ENCODE measurements at places on chromosomes 5 and 9. TPM values are rescaled to one million over a fixed set of nuclear protein-coding genes. Genes with fewer than 3 reads are reported as not detected.

GRCh38 chr5:35974570-35974969 is 16.6 kb downstream of the UGT3A1 start:
- no peak overlapping the region for H3K27ac ChIP-seq
- no peak for DNase-seq
- H3K27me3 ChIP-seq: peaks cover 11% of the 10 kb centered on the region
- H3K4me1 ChIP-seq: no peaks in the 10 kb centered on the region
- H3K4me3 ChIP-seq: no peak overlapping the region

- no peaks in the 10 kb centered on the region for H3K36me3 ChIP-seq
- H3K4me1 ChIP-seq: peaks cover 4% of the 10 kb centered on the region
- no peak overlapping the region for H3K27ac ChIP-seq
- H3K27me3 ChIP-seq: peaks cover 5% of the 10 kb centered on the region
- H3K4me3 ChIP-seq: no peak overlapping the region
These were observed 137.2 kb downstream of the MTX3 start for GRCh38 chr5:79853676-79854418.

GRCh38 chr5:53406630-53407316 is 73.7 kb upstream of the FST start:
- DNase-seq: no peak
- H3K27me3 ChIP-seq: peaks cover 8% of the 10 kb centered on the region
- no peaks in the 10 kb centered on the region for H3K36me3 ChIP-seq

DNA sequence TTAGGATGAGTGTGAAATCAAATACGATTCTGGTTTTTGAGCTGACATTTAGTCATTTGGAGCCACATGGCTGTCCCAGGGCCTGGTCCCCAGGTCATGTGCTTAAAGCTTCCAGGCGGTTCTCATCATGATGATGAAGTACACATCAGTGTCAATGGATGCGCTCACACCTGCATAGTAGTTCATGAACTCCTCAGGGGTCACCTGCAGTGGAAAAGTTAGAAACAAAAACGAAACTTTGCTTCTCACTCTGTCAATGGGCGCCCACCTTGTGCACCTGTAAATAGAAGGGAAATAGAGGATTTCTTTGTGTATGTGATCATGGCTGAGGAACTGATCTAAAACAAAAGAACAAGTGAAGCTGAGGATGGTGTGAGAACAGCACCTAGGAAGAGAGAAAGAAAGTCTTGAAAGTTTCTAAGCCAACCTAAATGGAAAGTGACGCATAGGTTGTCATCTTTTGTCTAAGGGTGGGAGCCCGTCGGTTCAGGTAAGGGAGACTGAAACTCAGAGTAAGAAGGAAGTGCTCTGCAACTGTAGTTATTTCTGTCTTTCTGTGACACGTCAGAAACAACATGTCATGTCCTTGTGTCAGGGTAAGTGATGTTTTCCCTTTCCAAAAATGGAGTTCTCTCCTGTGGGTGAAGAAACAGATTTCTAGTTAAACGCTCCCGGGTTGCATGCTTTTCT is 33.8 kb downstream of the CAPSL start:
- peak; percentile 50 for DNase-seq
- H3K36me3 ChIP-seq: peaks cover 19% of the 10 kb centered on the region
- no peaks in the 10 kb centered on the region for H3K27me3 ChIP-seq
- H3K27ac ChIP-seq: peak overlapping the region; percentile 94
- H3K4me1 ChIP-seq: peaks cover 90% of the 10 kb centered on the region

DNA sequence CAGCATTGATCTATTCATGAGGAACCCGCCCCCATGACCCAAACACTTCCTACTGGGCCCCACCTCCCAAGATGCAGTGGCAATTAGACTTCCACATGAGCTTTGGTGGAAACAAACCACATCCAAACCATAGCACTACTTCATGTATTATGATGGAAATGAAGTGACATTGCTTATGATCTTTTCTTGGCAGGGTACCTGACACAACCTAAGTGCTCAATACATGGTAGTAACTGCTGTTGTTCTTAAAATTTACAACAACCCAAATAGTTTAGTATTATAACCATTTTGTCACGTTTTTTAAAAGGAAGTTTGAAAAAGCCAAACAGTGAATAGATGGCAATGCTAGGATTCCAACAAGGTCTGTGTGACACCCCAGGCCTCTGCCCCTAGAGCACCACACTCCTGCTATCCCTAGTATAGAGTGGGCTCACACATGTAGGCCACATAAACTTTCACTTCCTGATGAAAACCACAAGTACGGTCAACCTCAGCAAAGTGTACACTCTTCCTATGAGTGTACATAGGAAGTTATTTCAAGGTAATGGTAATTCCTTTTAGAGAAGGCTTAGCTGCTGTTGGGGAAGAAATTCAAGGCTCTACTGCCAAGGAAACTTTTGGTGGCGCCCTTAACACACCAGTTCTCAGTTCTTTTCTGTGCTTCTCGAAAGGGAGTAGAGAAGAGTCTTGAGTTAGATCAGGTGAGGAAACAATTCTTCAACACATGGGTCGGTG is 97.6 kb downstream of the ARSB start:
- peak; percentile 27 for DNase-seq
- peaks cover 26% of the 10 kb centered on the region for H3K4me1 ChIP-seq
- no peak overlapping the region for H3K27ac ChIP-seq
- no peaks in the 10 kb centered on the region for H3K27me3 ChIP-seq
- no peak overlapping the region for H3K4me3 ChIP-seq

GRCh38 chr5:63961598-63962161 is 565 bp downstream of the HTR1A start:
- DNase-seq: no peak
- H3K27ac ChIP-seq: no peak overlapping the region
- H3K36me3 ChIP-seq: peaks cover 7% of the 10 kb centered on the region
- no peak overlapping the region for H3K4me3 ChIP-seq

DNA sequence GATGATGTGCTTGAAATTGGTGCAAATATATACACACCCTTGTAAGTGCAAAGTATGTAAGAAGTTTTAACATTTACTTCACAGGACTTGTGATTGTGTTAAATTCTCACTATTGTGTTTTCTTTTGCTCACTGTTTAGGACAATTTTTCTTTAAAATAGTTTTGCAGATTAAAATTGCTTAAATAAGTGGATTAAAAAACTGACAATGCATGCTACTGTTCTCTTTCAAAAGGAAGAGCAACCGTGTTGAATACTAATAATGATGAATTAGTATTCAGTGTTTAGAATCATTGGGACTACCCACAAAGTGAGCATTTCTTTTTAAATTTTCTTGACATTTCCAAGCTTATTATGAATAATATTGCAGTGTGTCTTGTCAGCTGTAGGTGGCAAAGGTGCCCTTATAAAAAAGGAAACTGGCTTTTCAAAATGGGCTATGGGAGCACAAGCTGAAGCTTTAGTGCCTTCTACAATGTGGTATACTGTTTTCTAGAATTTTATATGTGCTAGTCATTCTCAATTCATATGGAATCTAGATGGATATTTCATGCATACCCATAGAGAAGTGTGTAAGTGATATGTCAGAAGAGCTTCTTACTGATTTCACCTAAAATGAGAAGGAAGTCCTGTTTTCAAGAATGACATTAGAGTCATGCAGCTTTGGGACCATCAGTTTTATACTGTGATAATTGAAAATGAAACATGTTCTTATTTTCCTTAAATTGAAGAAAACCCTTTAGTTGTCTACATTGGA is 35.4 kb downstream of the SREK1 start:
- no peak for DNase-seq
- H3K4me3 ChIP-seq: no peak overlapping the region
- H3K27ac ChIP-seq: peak overlapping the region; percentile 34
- H3K27me3 ChIP-seq: no peaks in the 10 kb centered on the region
- peaks cover 22% of the 10 kb centered on the region for H3K4me1 ChIP-seq

DNA sequence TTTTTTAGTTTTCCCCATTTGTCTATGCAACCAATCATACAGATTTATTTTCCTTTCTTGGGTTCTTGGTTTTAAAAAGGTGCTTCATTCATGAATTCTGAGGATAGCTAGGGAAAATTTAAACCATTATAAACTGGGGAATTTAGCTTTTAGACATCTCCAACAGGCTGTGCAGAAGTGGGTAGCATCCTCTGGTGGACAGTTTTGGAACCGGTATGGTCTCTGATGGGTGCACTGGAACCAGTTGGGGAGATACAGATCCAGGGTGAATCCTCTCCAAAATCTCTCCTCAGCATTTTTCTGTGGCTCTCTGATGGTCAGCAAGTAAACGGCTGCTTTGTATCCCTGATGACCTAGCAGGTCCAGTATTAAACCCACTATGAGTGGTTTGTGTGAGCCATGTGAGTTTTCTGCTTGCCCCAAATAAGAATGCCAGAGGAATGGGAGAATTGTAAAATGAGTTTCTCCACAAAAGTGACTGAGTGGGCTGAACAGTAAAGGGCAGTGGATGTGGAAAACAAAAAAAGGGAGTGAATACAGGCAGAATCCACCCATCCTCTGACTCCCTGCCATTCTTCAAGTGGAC is 9.1 kb upstream of the DNAJC25 start:
- H3K36me3 ChIP-seq: no peaks in the 10 kb centered on the region
- H3K4me1 ChIP-seq: no peaks in the 10 kb centered on the region
- peaks cover 21% of the 10 kb centered on the region for H3K27me3 ChIP-seq
- no peak overlapping the region for H3K4me3 ChIP-seq

- no peak overlapping the region for H3K27ac ChIP-seq
- no peak for DNase-seq
- H3K36me3 ChIP-seq: no peaks in the 10 kb centered on the region
- H3K4me3 ChIP-seq: no peak overlapping the region
- no peaks in the 10 kb centered on the region for H3K4me1 ChIP-seq
These were observed 114.9 kb upstream of the ADAMTS16 start for GRCh38 chr5:5025098-5025773.

GRCh38 chr9:129549684-129550083 is 71.2 kb downstream of the C9orf50 start:
- H3K4me3 ChIP-seq: peak overlapping the region; percentile 63
- H3K27ac ChIP-seq: no peak overlapping the region
- no peaks in the 10 kb centered on the region for H3K36me3 ChIP-seq
- peaks cover 4% of the 10 kb centered on the region for H3K4me1 ChIP-seq
- DNase-seq: no peak

DNA sequence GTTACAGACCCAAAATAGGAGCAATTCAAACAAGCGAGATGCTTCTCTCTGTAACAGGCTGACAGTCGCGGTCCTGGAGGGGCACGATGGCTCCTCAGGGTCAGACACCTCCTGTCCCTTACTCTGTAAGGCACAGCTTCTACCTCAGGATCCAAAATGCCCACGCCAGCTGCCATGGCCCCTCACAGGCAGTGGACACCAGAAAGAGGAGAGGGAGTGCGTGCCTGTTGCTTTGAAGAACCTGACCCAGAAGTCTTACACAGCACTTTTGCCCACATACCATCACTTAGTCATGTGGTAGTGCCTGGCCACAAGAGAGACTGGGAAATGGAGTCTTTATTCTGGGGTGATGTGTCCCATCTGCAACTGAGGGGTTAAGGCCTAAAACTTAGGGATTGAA is 11.6 kb upstream of the ABL1 start:
- H3K36me3 ChIP-seq: peaks cover 3% of the 10 kb centered on the region
- no peak overlapping the region for H3K4me3 ChIP-seq
- no peaks in the 10 kb centered on the region for H3K27me3 ChIP-seq

DNA sequence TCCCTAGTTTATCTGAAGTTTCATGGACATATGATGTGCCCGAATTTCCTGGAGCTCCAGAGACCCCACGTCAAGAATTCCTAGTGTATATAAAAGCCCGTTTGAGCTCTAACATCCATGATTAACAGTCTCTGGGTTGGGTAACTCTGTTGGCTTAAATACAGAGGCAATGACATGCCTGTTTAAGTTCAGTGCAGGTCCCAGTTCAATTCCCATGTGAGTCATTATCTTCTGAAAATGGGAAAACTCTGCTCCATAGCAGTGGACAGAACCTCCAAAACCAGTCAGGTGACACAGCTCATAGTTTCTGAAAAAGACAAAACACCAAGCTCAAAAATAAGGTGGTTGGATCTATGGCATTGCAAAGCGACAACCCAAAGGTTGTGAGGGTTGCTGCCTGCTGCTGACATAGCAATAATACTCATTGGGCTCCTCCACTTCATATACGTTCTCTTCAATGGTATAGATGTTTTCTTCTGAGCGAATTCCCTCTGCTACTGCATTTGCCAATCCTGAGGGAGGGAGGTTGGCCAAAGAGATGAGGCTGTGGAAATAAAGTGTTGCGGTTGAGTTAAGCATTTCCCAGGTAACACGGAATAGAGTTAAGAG is 22.0 kb downstream of the HAVCR2 start:
- H3K4me1 ChIP-seq: peaks cover 4% of the 10 kb centered on the region
- H3K27me3 ChIP-seq: no peaks in the 10 kb centered on the region
- DNase-seq: no peak
- no peak overlapping the region for H3K27ac ChIP-seq
- H3K4me3 ChIP-seq: no peak overlapping the region

DNA sequence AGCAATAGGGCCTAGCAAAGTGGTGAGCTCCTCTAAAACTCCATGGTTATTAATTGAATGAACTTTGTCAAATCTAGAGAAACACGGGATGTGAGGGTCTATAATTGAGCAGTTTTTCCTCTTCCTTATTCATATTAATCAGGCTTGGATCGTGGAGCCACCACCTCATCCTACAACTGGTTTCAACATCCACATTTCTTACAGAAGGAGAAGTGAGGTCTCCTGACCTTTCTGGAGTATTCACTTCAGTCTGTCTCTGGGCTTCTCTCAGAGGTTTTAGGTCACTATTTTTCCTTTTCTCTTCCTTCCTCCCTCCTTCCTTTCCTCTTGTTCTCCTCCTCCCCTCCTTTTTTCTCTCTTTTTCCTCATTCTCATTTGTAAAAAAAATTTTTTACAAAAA is 177.3 kb upstream of the ACTBL2 start:
- peaks cover 12% of the 10 kb centered on the region for H3K27me3 ChIP-seq
- H3K4me1 ChIP-seq: no peaks in the 10 kb centered on the region
- no peak overlapping the region for H3K27ac ChIP-seq
- H3K36me3 ChIP-seq: no peaks in the 10 kb centered on the region

GRCh38 chr9:96758845-96759673 is 18.8 kb downstream of the ZNF510 start:
- no peak overlapping the region for H3K27ac ChIP-seq
- no peaks in the 10 kb centered on the region for H3K27me3 ChIP-seq
- no peak overlapping the region for H3K4me3 ChIP-seq
- no peak for DNase-seq

BNC2 gene
- not detected for total RNA-seq

CCDC192 gene
- not detected for total RNA-seq

PARP8 gene
- total RNA-seq: 41.0 TPM

FLT4 gene
- 6.0 TPM for total RNA-seq

CDKN2B-AS1 gene
- total RNA-seq: 0.10 TPM

IRX2 gene
- total RNA-seq: not detected

F2RL1 gene
- 2.9 TPM for total RNA-seq

Measured in activated naive CD8-positive, alpha-beta T cell treated with anti-CD3 and anti-CD28 coated beads for 36 hours (primary cell).